ENCODE measurements at places on chromosomes 5 and 9.

DNA sequence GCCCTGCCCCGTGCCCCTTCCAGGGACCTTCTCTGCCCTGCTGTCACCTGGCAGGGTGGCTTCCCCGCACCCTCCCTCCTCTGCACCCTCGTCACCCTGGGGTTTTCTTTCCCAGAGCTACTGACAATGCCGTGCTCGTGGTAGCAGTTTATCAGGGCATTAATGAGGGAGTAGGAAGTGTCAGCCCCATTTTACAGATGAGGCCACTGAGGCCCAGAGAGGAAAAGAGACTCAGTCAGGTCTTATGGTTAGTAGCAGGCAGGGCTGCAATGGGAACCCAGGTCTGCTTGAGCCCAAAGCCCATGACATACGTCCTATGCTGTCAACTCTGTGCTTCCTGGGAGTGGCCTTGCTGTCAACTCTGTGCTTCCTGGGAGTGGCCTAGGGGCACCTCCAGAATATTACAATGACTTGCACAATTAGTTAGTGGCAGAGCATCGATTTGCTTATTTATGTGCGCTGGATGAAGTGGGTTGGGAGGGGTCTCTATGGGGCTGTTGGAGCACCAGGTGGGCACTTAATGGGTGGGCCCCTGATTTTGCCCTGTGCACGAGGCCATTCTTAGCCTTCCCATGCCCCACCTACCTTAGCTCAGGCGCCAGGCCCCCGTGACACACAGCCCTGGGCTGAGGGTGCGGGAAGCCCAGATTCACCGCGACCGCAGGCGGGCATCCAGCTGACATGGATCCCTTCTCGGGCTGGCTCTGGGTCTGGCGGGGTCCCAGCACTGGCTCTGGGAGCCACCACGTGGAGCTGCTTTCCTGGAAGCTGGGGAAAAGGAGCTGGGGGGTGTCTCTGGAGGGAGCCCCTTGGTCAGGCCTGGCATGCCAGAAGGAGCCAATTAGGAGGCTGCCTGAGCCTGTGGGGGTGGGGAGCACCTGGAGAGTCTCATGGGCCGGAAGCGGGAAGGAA is 82.0 kb upstream of the ORM1 start:
- peak; percentile 14 for ATAC-seq
- no peaks in the 10 kb centered on the region for H3K4me1 ChIP-seq
- H3K27me3 ChIP-seq, result peaks cover 21% of the 10 kb centered on the region
- H3K27ac ChIP-seq, result no peak overlapping the region
- H3K36me3 ChIP-seq, result no peaks in the 10 kb centered on the region

GRCh38 chr5:55066277-55066676 is 36.2 kb upstream of the GZMA start:
- H3K4me3 ChIP-seq, result no peak overlapping the region
- no peak for ATAC-seq
- H3K4me1 ChIP-seq, result peaks cover 6% of the 10 kb centered on the region
- H3K27me3 ChIP-seq, result peaks cover 38% of the 10 kb centered on the region
- no peaks in the 10 kb centered on the region for H3K36me3 ChIP-seq

GRCh38 chr5:115337882-115338281 is 41.4 kb upstream of the CCDC112 start:
- no peaks in the 10 kb centered on the region for H3K27me3 ChIP-seq
- no peak overlapping the region for H3K27ac ChIP-seq
- ATAC-seq, result no peak
- no peak overlapping the region for H3K4me3 ChIP-seq
- peaks cover 5% of the 10 kb centered on the region for H3K4me1 ChIP-seq

DNA sequence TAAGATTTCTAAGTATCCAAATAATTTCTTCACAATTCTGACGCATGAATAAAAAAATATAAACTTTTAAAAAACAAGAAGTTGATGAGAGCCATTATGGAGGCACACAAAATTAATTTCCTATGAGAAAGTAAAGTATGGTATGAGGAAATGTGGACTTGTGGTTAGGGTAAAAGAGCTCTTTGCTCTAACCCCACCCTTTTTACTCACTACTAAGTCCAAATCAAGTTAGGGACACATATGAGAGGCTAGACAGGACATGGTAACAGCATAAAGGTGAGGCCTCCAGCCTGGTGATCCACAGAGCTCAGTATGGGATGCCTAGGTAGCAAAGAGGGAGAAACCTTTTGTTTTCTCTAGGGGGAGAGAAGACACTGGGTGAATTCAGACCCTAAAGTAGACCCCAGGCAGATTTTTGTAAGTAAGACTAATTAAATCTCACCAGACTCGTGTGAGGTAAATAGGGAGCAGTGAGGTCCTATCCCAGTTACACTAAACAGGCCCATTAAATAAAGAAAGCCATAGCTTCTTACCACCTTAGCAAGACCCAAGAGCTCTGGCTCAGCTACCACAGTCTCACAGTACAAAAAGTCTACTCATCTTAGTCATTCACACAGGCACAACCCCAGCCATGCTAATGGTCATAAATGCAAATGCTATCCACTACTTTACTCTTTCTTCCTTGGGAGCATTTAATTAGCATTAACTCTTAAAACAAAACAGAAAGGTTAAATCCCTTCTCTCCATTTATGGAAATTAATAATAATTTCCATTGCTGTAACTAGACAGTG is 42.6 kb downstream of the MLLT3 start:
- H3K4me3 ChIP-seq, result no peak overlapping the region
- no peak for ATAC-seq
- peaks cover 9% of the 10 kb centered on the region for H3K4me1 ChIP-seq

DNA sequence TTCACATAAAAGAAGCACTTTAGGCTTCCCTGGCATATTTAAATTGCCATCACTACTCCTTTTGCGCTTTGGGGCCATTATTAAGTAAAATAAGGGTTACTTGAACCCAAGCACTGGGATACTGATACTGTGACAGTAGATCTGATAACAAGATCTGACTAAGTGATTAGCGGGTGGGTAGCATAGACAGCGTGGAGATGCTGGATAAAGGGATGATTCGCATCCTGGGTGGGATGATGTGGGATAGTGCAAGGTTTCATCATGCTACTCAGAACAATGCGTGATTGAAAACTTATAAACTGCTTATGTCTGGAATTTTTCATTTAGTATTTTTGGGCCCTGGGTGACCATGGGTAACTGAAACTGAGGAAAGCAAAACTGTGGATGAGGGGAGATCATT is 75.1 kb downstream of the PTTG1 start:
- no peak for ATAC-seq
- peaks cover 18% of the 10 kb centered on the region for H3K4me1 ChIP-seq
- H3K27ac ChIP-seq, result no peak overlapping the region
- H3K4me3 ChIP-seq, result no peak overlapping the region

DNA sequence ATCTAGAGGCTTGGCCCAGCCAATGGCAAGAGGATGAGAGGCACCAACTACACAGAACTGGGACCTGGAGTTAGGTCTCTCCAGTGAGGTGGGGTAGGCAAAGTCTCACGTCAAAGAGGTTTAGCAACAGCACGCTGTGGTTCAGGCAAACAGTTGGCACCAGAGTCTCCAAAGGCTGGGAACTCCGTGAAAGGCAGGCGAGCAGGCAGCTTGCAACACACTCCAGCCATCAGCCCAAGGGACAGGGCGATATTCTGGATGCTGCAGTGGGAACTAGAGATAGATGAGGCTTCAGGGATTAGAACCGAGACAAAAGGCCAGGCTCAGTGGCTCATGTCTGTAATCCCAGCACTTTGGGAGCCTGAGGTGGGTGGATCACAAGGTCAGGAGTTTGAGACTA is 129.1 kb downstream of the PDZD2 start:
- ATAC-seq, result no peak
- peaks cover 13% of the 10 kb centered on the region for H3K4me1 ChIP-seq

DNA sequence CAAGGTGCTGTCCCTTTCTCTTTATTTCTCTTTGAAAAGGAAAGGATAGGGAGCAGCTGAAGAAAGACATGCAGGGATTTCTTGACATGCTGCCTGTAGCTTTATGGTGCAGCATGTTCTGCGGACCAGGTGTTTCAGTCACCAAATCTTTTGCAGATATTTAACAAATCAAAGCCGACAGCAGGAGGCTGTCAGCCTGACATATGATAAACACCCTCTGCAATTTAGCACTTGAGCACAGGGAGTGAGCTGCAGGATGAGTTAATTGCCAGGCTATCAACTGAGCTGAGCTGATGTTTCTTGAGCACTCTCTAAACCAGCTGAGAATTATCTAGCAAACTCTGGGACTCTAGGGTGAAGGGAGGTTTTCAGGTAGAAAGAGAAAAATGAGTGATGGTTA is 212.8 kb upstream of the ATP10B start:
- H3K4me3 ChIP-seq, result no peak overlapping the region
- H3K36me3 ChIP-seq, result no peaks in the 10 kb centered on the region
- no peaks in the 10 kb centered on the region for H3K4me1 ChIP-seq
- H3K27ac ChIP-seq, result no peak overlapping the region
- H3K27me3 ChIP-seq, result peaks cover 12% of the 10 kb centered on the region

GRCh38 chr5:131622633-131623032 is 12.4 kb downstream of the RAPGEF6 start:
- no peak overlapping the region for H3K4me3 ChIP-seq
- no peak for ATAC-seq
- no peaks in the 10 kb centered on the region for H3K27me3 ChIP-seq
- peaks cover 52% of the 10 kb centered on the region for H3K36me3 ChIP-seq
- H3K27ac ChIP-seq, result no peak overlapping the region

Measured in stimulated activated memory B cell treated with anti-CD40 and anti-IgM and Interleukin-4, amounts not matched to agents 10 μg/mL and 1 μg/mL and 100 μg/mL, for 72 hours (primary cell).